ENCODE measurements at places on chromosomes 3 and 15.

GRCh38 chr15:52788099-52788986 is 1.8 kb downstream of the ONECUT1 start:
- no peaks in the 10 kb centered on the region for H3K36me3 ChIP-seq
- H3K4me1 ChIP-seq, result peaks cover 65% of the 10 kb centered on the region
- no peak overlapping the region for H3K27ac ChIP-seq
- peak; percentile 54 for DNase-seq
- peak overlapping the region; percentile 59 for H3K4me3 ChIP-seq

DNA sequence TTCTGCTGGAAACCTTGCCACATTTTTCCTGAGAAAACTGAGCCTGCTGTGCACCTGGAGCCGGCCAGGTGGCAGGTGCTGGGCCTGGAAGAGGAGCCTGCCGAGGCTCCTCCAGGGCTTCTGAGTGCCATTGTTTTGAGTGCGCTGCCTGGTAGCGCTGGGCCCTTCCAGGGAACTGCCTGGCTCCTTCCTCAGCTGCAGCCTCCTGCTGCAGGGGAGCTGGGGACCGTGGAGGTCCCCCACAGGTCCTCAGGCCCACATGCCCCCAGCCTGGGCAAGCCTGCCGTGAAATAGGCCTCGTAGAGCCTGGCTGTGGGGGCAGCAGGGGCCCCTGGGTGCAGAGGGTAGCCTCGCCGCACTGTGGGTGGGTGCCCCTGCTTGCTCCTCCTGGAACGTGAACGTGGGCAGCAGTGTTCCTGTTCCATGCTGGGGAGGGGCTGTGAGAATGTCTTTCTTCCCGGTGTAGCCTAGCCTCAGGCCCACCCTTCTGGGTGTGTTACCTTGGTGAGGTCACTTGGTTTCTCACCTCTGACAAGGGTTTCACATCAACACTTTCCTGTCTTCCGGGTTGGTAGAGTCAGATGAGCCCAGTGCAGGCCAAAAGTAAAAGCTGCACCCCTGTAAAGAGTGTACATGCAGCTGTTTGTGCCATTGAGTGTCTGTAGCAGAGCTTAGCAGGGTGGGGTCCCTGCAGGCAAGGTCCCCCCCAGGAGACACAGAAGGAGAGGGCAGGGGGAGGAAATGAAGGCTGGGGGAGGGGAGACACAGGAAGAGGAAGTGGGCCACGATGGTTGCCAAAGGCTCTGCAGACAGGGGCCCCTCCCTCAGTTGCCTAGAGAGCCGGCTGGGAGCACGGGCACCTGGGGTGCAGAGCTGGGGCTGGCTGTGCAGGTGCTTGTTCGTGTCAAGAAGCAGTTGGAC is 34.5 kb downstream of the KLF13 start:
- no peak overlapping the region for H3K27ac ChIP-seq
- no peaks in the 10 kb centered on the region for H3K27me3 ChIP-seq
- DNase-seq, result peak; percentile 48
- H3K36me3 ChIP-seq, result no peaks in the 10 kb centered on the region
- H3K4me3 ChIP-seq, result no peak overlapping the region

GRCh38 chr3:127394031-127394430 is 106.2 kb upstream of the PRR20G start:
- no peak overlapping the region for H3K4me3 ChIP-seq
- no peak for DNase-seq
- no peaks in the 10 kb centered on the region for H3K27me3 ChIP-seq
- no peaks in the 10 kb centered on the region for H3K36me3 ChIP-seq

- peaks cover 9% of the 10 kb centered on the region for H3K4me1 ChIP-seq
- no peak for DNase-seq
- no peaks in the 10 kb centered on the region for H3K27me3 ChIP-seq
- no peak overlapping the region for H3K4me3 ChIP-seq
Measured at GRCh38 chr3:170723241-170723640, 137.4 kb upstream of the SLC7A14 start.

DNA sequence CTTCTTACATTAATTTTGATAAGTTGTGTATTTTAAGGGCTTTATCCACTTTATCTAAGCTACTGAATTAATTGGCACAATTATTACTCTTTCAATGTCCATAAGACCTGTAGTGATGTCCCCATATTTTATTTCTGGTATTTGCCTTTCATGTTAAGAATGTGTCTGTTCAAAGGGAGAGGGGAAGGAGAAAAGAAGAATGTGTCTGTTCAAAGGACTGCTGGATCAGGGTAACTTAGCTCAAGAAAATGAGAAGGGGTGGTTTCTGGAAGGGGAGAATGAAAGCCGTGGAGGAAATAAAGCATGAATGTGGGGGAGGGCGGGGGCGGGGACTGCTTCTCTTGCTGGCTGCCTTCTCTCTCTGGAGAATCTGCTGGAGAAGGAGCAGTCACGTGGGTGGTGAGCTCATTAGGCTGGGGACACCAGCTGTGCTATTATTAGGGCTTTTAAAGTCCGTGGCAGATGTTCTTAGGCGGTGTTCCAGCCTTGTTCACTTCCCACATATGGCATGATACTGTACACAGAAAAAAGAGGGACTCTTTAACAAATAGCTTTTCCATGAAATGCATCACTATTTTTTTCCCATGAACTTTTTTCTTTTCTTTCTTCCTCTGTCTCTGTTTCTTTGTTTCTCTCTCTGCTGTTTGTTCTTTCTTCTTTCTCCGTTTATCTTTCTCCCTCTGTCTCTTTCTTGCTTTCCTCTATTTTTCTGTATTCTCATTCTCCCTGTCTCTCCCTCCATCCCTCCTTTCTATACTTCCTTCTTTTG is 63.7 kb upstream of the ULK4 start:
- peak; percentile 96 for DNase-seq
- H3K4me1 ChIP-seq, result peaks cover 42% of the 10 kb centered on the region
- H3K27ac ChIP-seq, result peak overlapping the region; percentile 96
- H3K27me3 ChIP-seq, result no peaks in the 10 kb centered on the region

DNA sequence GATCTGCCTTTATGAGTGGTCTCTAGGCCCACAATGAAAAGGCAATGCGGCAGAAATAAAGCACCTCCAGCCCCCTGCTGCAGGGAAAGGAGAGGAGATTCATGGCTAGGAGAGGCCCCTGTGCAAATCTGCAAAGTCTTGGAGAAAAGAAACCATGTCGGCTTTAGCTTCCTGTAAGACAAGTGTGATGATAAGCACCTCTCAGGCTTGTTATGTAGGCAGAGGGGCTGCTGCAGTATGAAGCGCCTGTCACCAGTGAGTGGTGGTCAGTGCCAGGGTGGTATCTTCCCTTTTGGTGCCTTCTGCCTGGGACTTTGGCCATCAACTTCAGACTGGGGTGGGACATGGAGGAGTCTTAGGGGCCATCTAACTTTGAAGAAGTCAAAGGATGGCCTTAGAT is 59.2 kb upstream of the ARHGEF3 start:
- DNase-seq, result no peak
- no peak overlapping the region for H3K4me3 ChIP-seq
- no peaks in the 10 kb centered on the region for H3K36me3 ChIP-seq
- no peak overlapping the region for H3K27ac ChIP-seq

- no peak for DNase-seq
- H3K4me1 ChIP-seq, result no peaks in the 10 kb centered on the region
- H3K4me3 ChIP-seq, result no peak overlapping the region
- H3K27ac ChIP-seq, result no peak overlapping the region
Measured at GRCh38 chr3:110293660-110294059, 778.0 kb upstream of the NECTIN3 start.

DNA sequence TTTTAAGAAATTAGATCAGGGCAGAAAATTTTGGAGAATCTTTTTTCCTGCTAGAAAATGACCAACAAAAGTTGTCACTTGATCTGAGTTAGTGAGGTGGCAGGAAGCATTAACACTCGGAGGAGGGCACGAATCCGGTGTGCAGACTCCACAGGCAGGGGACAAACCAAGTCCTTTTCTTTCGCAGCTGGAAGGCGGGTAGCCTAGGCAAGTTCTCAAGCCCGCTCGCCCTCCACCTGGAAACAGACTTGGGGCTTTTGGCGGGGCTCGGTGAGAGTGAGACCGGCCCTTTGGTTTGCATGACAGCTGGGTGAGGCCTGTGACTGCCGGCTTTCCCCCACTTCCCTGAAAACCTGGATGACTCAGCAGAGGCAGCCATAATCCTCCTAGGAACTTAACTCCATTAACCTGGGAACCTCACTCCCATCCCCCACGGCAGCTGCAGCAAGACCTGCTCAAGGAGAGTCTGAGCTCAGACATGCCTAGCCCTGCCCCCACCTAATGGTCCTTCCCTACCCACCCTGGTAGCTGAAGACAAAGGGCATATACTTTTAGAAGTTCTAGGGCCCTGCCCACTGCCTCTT is 134.8 kb downstream of the MFSD1 start:
- no peaks in the 10 kb centered on the region for H3K27me3 ChIP-seq
- peak overlapping the region; percentile 42 for H3K27ac ChIP-seq
- peak; percentile 30 for DNase-seq

Data from GM23338 (cell line).